ENCODE measurements at places on chromosomes 16 and 17.

- peak; percentile 92 for DNase-seq
These were observed 1.6 kb downstream of the LASP1 start for GRCh38 chr17:38871247-38872015.

DNA sequence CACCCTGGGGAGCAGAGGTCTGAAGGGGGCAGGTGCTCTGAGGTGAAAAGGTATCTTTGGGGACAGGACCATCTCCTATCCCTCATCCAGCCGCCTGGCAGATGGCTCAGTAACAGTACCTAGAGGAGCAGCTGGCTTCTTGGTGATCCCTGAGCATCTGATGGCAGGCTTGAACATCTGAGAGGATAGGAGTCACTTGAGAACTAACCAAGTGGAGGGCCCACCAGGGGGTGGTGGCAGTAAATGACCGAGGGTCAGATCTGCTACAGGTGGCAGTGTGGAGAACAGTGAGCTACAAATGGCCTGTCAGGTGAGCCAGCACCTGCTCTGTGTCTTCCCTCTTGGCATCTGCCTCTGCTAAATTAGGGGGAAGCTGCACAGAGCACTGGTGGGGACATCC is 13.8 kb downstream of the HROB start:
- no peak for DNase-seq

GRCh38 chr17:61314368-61315078 is 85.1 kb upstream of the TBX2 start:
- no peak for DNase-seq

- no peak for DNase-seq
These were observed 3.0 kb downstream of the MMD start for GRCh38 chr17:55418369-55419268.

DNA sequence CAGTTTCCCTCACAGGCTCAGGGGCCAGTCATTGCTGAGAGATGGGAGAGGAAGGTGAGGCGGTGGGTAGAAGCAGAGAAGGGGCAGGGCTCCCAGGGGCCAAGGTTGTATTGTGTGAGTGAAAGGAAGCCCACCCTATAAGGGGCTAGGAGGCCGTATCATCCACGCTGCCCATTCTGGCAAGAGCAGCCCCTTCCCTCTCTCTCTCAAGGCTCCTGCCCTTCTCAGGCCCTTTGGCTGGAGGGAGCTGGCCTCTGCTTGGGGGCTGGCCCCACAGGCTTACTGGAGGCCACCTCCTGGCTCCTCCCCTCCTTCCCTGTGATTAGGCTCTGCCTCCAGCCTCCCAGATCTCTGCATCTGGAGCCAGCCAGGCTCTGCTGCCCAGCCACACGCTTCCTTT is 7.6 kb downstream of the TBKBP1 start:
- no peak for DNase-seq
